ENCODE measurements at places on chromosomes 7 and 10.

DNA sequence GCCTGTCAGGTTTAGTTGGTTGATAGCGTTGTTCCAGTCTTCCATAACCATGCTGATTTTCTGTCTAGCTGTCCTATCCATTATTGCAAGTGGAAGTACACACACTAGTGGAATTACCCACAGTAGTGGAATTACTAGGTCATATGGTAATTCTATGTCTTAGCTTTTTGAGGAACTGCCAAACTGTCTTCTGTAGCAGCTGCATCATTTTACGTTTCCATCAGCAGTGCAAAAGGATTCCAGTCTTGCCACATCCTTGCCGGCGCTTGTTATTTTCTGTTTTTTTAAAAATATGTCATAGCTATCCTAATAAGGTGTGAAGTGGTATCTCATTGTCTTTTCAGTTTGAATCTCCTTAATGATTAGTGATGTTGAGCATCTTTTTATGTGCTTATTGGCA is 17.2 kb upstream of the RHBDD2 start:
- no peak for DNase-seq

DNA sequence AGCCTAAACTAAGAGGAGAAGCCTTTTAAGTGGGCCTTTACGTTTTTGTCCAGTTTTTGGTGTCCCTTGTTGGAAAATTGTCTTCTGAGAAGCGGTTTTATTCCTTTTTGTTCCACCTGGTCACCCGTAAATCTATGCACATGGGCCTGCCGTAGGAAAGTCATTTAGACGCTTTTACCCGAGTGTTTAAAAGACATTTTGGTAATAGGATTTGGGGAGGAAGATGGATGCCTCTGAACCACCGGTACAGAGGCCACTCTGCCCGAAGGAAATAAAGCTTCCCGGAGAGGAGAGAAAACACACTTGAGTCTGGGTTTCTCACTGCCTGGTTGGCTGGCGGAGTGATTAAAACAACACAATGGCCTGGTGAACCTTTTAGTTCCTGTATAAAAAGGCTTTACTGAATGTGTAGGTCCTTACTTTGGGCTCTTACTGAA is 760 bp downstream of the THNSL1 start:
- DNase-seq, result no peak

DNA sequence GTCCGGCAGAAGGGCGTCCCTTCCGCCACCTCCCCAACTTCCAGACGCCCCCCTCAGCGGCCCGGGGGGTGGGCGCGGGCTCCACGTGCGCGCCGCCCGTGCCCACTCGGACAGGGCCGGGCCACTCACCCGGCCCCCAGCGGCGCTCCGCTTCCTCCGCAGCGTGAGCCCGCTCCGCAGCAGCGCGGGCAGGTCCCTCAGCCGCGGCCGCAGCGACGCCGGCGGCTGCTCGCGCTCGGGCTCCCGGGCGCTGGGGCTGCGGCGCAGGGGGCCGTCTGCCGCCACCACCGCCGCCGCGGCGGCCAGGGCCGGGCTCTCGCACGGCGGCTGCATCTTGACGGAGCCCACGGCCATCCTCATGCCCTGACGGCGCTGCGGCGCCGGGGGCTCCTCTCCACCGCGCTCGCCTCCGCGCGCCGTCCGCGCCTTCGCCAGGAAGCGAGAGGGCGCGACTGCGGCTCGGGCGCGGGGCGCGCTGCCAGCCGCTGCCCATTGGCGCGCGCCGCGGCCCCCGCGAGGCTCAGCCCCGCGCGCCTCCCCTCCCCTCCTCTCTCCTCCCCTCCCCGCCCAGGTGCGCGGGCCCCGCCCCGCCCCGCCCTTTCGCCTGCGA is at the start of gene RAPGEF5:
TSS of gene RAPGEF5 (minus strand) at position 454 of the 610 bp plus-strand sequence. CDS start at position 360, 94 bp downstream.
- no peak for DNase-seq

- DNase-seq, result no peak
These were observed 15.6 kb upstream of the HECW1 start for GRCh38 chr7:43096875-43097274.

- no peak for DNase-seq
These were observed 31.2 kb upstream of the SH2B2 start for GRCh38 chr7:102255501-102255900.

DNA sequence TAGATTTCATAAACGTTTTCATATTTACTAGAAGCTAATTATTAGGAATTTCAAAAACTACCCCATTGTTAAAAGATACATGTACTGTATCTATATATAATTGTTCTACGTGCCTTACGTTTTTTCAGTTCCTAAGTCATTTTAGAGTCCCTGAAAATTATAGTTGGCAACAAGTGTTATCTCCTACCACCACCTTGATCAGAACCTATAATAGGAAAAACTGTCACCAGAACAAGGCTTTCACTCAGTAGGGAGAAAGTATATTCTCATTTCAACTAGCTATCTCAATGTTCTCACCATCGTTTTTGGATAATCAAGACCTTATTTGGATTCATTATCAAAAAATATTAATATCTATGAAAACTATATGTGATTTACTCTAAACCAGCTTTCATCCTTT is 107.7 kb downstream of the CPEB3 start:
- no peak for DNase-seq

Data from left forelimb (tissue), 1 donor.